ENCODE measurements at places on chromosomes 5 and 9.

DNA sequence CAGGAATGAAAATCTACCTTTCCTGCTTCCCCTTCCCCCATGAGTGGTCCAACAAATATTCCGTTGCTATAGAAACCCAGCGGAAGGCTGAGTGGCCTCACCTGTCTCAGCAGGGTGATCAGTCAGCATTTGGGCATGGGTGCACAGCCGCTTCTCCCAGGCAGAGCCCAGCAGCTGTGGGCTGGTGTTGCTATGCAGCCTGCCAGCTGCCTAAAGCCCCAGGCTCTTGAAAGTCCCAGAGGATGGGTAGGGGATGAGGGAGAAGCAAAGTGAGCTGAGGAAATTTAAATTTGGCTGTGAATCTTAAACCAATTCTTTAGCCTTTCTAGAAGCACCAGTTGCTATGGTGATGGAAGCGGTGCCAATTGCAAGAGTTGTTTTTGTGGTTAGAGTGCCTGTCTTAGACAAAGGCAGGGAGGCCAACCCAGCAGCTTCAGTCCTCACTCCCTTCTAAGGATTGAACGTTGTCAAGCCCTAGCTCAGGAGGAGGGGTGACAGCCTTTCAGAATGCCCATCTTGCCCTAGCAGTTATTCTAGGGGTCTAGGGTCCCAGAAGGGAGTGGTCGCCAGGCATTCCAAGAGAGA lies 151.5 kb upstream of the PITX1 start:
- no peak for DNase-seq

- DNase-seq: peak; percentile 62
These were observed 1.0 kb downstream of the FOXE1 start for GRCh38 chr9:97853844-97854695.

GRCh38 chr5:39273314-39273954 lies 54.1 kb upstream of the FYB1 start:
- no peak for DNase-seq

GRCh38 chr9:121283856-121284732 lies 16.1 kb downstream of the GSN start:
- no peak for DNase-seq

DNA sequence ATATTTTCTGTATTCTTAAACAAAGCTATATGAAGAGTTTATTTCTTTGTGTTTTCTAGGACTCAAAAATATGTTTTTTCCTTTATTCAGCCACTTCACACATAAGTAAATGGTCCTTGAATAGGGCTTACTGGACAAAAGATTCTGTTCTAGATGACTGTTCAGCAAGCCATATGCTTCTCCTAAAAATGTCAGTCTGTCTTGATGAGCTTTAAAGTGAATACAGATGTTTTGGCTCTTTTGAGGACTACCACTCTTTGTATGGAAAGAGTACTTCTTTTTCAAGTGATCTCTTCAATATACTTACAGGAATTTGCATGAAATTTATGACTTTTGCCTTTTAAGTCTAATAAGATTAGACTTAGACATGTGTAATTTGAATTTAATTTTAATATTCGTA lies 8.4 kb downstream of the NDUFS4 start:
- no peak for DNase-seq

- DNase-seq: no peak
These were observed 179.7 kb downstream of the PIK3R1 start for GRCh38 chr5:68395302-68395701.

DNA sequence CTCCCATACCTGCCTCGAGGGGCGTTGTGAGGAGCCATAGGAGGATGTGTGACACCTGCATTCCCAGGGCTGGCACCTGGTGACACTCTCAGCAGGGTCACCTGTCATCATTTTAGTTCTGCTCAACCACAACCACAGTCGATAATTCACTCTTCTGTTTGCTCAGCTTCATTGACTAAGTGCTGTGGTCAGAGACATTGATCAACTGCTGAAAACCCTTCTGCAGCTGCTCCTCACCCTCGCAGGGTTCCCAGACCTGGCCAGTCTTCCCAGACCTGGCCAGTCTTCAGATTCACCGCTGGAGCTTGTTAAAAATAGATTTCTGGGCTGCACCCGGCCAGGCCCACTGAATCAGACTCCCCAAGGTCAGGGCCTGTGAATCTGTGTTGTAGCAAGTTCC lies 92.8 kb downstream of the MVB12B start:
- no peak for DNase-seq

- no peak for DNase-seq
These were observed 162.6 kb downstream of the GLIS3 start for GRCh38 chr9:4137234-4137633.

DNA sequence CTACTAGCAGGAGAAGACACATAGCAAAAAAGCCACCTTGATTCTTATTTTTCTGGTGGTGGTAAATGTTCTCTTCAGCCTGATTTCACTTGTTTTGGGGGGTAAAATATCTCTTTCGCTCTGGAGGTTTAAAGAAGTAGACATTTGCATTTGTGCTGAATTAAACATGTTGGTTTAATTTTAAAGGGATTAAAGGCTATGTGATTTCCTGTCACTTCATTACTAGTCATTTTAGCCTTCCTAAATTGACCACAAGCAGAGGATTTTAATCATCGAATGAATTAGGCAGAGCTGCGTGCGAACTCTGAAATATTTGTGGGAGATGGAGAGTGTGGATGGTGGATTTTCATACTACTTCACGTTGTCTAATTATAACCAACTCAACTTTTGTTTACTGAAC lies 4.8 kb downstream of the RASGRF2 start:
- DNase-seq: no peak

DNA sequence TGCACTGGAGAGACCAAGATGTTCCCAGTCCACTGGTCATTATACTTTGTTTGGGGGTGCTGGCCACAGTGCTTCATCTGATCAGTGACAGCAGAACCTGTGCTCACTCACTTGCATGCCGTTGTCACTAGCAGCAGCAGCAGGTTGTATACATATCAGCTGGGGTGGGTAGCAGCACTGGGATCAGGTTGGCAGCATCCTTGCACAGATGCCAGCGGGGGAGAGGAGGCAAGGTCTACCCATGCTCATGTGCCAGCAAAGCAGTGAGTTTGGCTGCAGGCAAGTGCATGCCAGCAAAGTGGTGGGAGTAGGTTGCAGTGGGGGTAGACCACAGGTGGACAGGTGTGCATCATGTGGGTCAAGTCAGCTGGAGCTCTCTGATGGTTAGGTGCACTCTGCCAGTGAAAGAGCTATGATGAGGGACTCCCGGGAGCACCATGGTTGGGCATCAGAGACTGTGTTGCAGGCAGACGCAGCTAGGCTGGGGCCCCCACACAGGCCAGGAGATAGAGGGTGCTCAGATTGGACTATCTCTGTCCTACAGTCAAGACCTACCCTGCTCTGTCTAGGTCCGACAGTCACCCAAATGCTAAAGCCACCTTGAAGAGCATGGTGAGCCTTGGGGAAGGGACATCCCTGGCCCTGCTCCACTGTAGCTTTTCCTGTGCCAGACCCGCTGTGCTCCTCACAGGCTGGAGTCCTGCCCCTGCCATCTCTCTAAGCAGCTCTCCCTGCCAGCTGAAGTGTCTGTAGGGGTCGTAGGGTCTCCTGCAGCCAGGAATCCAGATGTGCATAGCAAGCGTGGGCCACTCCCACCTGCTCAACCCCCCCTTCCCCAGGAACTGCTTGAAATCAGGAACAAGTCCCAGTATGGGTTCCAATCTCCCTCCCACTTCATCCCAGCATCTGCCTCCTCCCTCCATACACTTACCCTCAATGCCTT lies 119.8 kb downstream of the RNF180 start:
- no peak for DNase-seq

DNA sequence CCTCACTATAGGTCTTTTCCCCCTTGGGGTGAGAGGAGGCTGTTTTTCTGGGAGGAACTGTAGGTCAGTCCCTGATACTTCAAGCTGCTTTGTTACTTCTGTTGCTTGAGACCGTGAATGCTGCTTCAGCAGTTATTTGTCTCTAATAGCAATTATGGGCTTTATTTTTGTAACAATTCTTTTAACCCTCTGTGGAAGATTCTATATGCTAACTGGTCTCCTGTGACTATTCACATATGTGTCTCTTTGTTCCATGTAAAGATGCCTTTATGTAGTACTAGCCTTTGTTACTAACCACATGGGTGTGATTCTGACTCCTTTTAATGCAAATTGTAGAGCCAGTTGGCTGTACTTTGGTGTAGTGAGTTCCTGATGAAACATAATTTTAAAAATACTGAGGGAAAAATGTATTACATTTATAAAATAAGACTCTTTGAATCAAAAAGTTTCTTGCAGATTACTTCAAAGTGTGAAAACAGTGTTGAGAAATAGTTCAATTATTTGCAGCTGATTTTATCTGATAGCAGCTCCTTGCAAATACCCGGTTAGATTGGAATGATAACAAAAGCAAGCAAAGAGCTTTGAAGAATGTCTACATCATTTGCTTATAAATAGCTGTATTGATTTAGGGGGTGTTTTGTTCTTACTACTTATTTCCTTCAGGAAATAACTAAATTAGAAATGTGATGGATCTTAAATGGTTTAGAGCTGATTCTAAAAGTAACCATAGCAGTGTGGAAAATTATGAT lies 46.6 kb downstream of the ANGPTL2 start:
- no peak for DNase-seq

- DNase-seq: no peak
These were observed 414.7 kb downstream of the KDM4C start for GRCh38 chr9:7172154-7173115.

- DNase-seq: no peak
These were observed 168.1 kb upstream of the RASEF start for GRCh38 chr9:83231039-83231438.

GRCh38 chr5:3269395-3270169 lies 326.1 kb upstream of the IRX1 start:
- no peak for DNase-seq

- no peak for DNase-seq
These were observed 105.7 kb upstream of the MAMDC2 start for GRCh38 chr9:69937833-69938535.

GRCh38 chr9:131361202-131361833 lies 32.6 kb upstream of the PRRC2B start:
- DNase-seq: no peak

- DNase-seq: no peak
These were observed 258.4 kb upstream of the TAS2R1 start for GRCh38 chr5:9888501-9888901.

DNA sequence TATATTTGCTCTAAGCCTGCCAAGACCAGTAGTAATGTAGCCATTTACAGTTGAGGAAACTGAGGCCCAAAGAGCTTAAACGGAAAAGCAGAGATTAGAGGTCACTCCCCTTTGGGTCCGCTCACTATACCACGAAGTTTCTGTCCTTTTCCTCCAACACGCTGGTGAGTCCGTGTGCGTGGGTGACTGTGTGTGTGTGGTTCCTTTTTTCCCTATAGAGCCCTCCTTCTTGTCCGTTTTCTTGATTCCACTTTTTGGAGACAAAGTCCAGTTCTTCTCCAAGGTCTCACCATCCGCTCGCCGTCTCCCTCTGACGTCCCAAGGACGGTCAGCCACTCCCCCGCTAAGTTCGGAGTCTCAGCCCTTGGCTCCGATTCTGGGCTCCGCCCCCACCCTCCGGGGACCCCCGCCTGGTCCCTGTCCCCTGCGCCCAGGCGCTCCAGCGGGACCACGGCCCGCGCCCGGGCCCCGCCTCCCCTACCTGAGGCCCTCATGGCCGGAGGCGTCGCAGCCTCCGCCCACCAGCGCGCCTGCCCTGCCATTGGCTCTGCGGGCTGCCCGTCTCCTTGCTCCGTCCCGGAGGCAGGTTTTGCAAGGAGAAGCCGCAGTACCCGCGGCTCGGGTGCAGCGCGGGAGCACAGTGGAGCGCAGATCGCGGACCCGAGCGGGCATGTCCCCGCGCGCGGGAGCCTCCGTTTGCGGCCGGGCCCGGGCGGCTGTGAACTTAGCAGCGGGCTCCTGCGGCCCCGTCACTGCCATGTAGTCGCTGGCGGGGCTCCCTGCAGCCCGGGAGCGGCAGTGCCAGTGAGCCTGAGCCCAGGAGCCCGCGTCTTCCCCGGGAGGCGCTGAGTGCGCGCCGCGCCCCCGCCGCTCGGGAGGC lies at the start of gene MAST4:
MAST4 (plus strand) TSS at position 638 of the 880 bp plus-strand sequence. CDS start 263 bp downstream, outside the sequence.
- DNase-seq: peak; percentile 74

DNA sequence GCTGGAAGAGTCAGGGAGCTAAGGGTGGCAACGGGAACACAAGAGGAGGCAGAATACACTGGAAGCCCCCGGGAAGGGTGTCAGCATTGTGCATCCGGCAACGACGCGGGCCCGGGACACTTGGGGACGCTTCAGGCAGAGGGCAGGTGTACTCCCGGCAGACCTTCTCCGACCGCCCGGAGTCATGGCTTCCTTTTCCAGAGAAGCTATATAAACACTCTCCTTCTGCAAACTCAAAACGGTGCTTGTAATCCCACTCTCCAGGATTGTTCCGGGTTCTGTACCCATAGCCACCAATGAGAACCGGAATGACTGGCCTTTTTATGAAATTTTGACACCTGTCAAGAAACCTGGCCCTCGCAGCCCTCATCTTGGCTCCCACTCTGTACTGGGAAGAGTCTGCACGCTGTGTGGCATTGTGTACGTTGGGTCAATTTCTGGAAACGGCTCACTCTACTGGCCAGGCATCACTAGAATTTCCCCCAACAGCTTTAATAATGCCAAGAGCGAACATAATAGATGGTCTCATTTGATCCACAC lies 462 bp upstream of the MCC start:
- no peak for DNase-seq

GRCh38 chr9:117377046-117377445 lies 37.8 kb downstream of the ASTN2 start:
- no peak for DNase-seq

DNA sequence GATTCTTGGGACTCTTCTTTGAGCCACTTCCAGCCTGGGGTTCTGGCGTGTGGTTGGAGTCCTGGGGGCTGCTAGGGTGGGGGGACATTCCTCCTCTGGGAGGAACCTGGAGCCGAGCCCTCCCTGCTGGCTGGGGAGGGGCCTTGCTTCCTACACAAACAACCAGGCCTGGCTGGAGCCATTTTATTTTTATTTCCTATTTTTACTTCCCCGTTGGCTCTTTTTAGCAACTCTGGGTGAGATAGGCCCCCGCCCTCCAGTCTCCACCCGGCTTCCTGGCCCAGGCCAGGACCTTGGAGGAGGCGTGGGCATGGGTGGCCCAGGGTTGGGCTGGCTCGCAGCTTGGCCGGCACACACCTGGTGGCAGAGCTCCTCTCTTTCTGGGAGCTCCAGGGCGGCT lies 15.1 kb downstream of the RXRA start:
- peak; percentile 30 for DNase-seq

- no peak for DNase-seq
These were observed 48.4 kb upstream of the APC start for GRCh38 chr5:112689155-112689909.

- no peak for DNase-seq
These were observed 129.4 kb upstream of the RASA1 start for GRCh38 chr5:87138091-87138805.

DNA sequence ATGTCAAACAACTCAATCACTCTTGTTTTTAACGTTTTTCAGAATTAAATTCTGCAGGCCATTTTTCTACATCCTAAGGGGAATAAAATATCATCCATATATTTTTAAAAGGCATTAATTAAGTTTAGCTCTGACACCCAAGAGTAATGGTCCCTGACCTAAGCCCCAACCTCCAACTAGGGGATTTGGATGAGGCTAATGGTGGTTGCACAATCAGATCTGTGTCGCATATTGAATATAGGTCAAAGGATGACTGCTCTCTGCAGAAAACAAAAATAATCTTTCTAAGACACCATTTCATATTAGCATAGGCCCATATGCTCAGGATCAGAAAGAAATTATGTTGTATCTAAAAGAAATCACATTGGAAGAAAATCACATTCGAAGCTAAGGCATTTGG lies 20.7 kb downstream of the CDH6 start:
- DNase-seq: no peak

- no peak for DNase-seq
These were observed 16.2 kb downstream of the UHRF2 start for GRCh38 chr9:6428940-6429889.
